MM.1S (cell line): ENCODE measurements at places on chromosomes 16 and 17.
A peak's percentile ranks its signal among the peaks of the same experiment; 100 is the strongest.

GRCh38 chr16:56771558-56772279 lies 41.8 kb downstream of the NUP93 start:
- DNase-seq: no peak

DNA sequence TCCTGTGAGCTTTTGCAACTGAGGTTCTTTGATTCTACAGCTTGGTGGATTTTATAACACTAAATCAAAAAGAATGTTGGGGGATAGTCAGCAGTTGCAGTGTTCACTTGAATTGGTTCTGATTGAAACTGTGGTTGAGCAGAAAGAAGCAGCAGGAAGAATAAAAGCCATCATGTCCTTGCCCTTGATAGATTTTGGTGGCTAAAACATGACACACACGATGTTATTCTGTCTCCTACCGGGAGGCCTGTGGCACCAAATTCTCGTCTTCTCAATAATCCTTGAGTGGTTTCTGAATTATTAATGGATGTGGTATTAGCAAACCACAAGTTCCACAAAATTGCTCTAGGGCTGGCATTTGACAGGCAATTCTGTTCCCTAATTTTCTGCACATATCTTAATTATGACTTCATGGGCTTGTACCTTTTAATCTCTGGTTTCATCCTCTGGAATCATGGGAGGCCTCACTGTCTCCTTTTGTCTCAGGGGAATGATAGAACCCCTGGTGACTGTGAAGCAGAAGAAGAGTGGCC lies 338.2 kb downstream of the SNX29 start:
- no peak for DNase-seq

DNA sequence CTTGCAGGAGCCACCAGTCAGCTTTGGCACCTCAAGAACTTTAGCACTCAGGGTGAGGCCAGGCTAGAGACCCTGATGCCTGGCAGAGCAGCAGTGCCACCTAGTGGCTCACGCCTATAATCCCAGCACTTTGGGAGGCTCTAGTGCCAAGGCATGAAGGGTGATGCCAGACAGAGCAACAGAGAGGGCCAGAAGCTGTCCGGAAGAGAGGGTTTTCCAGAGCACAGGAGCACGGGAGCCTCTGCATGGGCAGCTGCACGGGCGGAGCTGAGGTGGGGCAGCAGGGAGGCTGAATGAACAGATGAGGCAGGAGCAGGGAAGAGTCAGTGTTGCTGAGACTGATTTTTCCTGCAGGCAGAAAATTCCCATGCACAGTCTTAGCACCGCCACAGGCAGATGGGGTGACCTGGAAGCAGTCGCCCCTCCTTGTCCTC lies 38.9 kb downstream of the MYH3 start:
- peak; percentile 69 for DNase-seq

GRCh38 chr16:85366031-85366763 lies 246.9 kb upstream of the GSE1 start:
- DNase-seq: no peak

DNA sequence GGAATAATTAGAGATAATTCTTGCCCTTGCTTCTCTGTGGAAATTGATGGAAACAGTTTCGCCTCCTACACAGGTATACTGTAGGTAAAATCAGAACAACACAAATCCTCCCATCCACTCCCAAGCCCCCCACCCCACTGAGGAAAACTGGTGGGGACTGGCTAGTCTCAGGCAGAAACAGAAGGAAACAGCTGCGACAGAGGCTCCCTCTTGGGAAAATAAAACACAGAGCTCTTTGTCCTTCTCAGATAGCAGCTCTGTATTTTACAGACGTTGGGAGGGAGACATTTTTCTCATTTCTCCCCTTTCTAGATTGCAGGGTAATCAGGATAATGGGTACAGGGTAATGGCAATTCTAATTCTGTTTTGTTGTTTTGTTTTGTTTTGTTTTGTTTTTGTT lies 1.1 kb downstream of the SLFN13 start:
- DNase-seq: no peak

- DNase-seq: peak; percentile 8
These were observed 759.1 kb upstream of the RBFOX1 start for GRCh38 chr16:6573577-6573976.

GRCh38 chr17:73643001-73643851 lies 1.0 kb downstream of the SDK2 start:
- DNase-seq: no peak

DNA sequence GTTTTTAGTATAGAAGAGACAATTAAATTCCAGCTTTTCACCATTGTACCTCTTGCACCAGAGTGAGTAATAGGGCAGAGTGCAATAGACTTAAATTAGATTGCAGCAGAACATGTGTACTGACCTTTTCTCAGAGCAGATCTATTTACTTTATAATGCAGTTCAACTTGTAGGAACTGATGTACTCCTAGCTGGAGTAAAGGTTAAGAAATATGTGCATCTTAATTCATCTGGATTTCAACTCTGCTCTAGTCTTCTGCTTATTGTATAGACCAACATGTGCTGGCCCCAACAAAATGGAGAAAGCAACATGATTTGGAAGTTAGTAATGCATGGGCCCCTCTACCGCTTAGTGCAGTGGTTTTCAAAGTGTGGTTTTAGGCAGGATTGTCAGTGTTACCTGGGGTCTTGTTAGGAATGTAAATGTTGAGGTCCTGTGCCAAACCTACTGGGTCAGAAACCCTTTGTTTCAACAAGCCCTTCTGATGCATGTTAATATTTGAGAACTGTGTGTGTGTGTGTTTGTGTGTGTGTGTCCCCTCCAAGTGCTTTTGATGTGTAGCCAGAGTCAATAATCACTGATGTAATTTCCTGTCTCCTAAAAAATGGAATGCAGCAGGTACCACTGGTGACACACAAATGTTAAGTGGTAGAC lies 138.6 kb downstream of the TOX3 start:
- DNase-seq: no peak

DNA sequence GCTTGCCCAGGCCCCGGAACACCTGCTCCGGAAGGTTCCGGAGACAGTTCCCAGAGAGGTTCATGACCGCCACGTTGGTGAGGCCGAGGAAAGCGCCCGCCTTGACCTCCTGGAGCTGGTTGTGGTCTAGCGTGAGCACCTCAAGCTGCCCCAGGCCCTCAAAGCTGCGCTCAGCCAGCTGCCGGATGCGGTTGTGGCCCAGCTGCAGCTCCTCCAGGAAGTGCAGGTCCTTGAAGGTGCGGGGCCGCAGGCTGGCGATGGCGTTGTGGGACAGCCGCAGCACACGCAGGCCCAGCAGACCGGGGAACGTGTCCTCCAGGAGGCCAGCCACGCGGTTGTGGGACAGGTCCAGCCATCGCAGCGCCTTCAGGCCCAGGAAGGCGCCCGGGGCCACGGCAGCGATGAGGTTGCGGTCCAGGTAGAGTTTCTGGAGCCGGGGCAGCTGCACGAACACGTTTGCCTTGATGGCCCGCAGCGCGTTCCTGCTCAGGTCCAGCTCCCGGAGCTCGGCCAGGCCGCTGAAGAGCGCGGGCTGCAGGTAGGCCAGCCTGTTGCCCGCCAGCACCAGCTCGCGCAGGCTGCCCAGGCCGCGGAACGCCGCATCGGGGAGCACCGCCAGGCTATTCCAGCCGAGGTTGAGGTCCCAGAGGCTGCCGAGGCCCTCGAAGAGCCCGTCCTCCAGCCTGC lies 2.1 kb downstream of the IGFALS start:
- DNase-seq: no peak

- DNase-seq: no peak
These were observed 235.1 kb upstream of the RBFOX1 start for GRCh38 chr16:7097518-7097917.
